Cerebellar nuclear complex (tissue), 1 donor: ENCODE measurements at places on chromosomes 6 and 20.

DNA sequence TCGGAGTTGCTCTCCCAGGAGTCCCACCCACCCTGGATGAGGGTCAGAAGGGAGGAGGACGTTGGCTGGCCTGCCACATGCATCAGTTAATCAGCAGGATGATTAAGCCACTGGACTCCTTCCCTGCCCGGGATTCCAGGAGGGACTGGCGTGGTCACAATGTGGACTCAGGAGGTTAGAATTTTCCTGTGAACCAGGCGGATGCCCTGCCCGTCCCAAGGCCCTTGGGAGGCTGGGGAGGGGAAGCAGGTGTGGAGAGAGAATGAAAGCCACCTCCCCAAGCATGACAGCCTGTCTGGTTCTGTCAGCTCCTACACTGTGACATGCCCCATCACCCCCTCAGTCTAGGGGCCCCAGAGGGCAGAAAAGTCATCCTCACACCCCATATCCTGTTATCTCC, 11.6 kb upstream of the ITPR3 start:
- DNase-seq: no peak

- DNase-seq: no peak
Observed at GRCh38 chr20:49203011-49203410, 14.9 kb upstream of the STAU1 start.

GRCh38 chr6:97669191-97670031, 386.4 kb upstream of the MMS22L start:
- no peak for DNase-seq

DNA sequence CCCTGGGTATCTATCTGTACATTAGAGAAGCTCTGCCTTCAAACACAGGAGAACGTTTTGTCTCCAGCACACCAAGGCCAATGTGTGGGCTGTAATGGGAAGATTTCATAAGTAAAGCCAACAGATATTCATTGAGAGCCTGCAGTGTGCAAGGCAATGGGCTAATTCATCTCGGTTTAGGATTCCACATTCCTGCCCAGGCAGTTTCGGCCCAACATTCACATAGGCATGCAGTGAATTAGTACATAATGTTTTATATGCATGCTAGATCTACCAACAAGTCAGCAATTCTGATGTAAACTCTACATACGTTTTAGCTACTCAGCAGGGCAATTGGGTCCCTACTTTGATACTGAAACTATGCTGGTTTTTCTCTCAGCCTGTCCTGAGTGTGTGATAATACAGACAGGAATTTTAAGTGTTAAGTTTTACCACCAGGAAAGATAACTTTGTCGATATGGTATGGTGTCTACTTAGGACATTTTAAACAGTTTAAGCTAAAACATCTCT, 46.9 kb upstream of the NAA20 start:
- DNase-seq: no peak

GRCh38 chr6:134065706-134066105, 13.3 kb upstream of the SLC2A12 start:
- no peak for DNase-seq

DNA sequence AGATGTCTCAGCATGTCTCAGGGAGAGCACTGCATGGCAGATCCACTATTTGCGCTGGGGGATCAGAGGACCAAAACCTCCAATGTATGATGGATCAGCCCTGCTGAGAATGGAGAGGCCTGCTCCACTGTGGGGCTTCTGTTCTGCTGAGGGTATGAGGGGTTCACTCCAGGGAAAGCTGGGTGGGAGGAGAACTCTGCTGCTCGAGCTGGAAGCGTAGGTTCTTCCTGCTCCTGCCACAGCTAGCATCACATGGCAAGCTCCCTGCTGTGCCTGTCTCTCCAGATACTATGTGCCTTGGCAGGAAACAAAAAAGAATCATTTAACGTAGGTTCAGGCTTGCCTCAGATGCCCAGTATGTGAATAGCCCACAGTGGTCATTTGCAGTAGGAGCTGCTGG, 105.8 kb downstream of the EPM2A start:
- DNase-seq: no peak

- DNase-seq: no peak
Observed at GRCh38 chr6:32642720-32643106, 5.5 kb downstream of the HLA-DQA1 start.

DNA sequence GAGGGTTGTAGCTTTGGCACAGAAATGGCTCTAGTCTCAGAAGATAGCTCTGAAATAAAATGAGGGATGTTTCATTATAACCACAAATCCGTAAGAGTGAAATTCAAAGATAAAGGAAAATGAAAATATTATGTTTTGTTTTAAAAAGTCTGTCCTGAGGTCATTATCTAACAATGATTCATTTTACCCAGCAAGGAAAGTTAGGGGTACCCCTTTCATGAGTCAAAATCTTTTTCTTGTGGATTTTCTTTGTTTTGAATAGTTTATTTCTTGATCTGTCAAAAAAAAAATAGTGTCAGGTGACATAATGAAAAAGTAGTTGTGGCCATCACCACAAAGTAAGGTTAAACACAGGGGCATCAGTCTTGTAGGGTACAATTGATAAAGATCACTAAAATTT, 59.7 kb upstream of the MYB start:
- no peak for DNase-seq

DNA sequence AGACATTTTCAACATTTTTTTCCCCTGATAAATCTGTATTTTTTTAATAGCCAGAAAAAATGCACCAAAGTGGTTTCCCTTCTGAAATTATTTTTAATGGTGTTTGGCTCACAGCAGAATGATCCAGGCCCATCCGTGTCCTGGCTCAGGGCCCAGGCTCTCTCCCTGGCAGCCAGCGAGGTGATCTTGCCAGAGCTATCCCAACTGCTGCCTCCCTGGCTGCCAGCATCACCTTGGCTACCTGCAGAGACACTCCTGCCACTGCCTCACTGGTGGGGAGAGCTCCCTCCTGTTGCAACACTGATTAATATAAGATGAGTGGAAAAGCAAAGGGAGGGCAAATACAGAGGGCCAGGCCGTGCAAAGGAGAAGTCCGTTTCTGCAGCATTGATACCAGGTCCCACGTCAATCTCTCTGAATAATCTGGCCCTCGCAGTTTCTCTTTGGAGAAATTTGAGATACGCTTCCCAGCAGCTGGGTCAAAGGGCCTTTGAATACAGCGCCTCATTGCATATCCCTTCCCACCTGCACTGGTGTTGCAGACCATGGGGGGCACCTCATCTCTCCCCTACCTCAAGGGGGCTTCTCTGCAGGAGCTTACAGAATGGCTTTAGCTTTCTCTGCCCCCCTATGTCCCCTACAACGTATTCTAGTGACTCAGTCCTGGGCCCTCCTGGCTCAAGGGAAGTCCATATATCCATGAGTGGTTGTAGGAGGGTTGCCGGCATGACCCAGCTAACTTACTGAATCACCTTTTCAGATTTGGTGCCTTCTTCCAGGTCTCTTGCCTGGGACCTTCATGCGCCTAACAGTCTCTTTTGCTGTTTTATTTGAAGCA, 12.8 kb upstream of the DSTN start:
- DNase-seq: peak; percentile 99

GRCh38 chr20:50095476-50096078, 17.4 kb downstream of the UBE2V1 start:
- no peak for DNase-seq

DNA sequence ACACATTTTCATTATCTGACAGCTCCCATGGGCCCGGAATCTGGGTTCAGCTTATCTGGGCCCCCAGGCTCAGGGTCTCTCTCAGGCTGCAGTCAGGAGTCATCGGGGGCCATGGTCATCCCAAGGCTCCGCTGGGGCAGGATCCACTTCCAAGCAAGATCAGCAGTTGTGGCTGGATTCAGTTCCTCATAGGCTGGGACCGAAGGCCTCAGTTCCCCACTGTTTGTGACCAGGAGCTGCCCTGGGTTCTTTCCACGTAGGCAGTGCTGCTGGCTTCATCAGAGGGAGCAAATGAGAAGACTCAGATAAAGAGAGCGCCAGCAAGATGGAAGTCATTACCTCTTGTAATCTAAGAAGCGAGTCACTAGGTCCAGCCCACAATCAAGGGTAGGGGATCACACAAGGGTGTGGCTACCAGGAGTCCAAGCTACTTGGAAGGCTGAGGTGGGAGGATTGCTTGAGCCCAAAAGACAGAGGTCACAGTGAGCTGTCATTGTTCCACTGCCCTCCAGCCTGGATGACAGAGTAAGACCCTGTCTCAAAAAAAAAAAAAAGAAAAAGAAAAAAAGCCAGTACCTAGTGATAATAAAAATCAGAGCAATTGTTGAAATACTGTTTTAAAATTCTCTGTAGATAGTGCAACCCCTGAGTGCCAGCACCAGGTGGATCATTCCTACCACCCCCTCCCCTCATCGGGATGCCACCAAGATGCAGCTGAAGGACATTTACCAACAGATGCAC, 162.7 kb downstream of the NFATC2 start:
- DNase-seq: no peak

DNA sequence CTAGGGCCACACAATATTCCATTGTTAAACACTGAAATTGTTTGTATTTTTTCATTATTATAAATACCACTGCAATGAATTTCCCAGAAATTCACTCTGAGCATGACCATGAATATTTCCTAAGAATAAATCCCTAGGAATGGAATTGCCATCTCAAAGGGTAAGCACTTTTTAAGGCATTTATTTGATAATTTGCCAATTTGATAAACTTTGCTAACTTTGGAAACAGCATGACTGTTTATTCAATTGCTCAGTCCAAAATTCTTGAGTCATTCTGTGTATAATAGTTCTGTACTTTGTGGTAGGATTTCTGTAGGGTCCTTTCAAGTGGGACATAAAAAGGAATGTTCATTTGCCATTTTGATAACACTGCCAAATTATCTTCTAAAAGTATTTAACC, 44.2 kb upstream of the TOX2 start:
- no peak for DNase-seq

DNA sequence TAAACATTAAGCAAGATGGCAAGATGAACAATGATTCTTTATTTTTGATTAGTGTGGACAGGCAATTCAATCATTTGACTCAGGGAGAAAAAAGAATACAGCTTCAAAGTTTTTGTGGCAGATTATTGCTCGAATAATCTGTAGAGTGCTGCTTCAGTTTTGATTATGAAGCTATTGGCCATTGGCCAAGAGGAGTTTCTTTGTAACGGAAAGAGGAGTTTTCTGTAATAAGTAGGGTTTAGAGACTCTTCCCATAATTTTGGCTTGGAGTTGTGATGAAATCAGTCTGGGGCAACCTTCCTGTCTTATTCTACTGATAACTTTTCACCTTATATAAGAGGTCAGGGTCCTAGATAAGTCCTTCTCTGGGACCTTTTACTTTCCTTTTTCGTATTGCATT, 256.7 kb upstream of the RAB32 start:
- no peak for DNase-seq

GRCh38 chr20:52303281-52303950, 111.8 kb upstream of the ZFP64 start:
- DNase-seq: no peak

DNA sequence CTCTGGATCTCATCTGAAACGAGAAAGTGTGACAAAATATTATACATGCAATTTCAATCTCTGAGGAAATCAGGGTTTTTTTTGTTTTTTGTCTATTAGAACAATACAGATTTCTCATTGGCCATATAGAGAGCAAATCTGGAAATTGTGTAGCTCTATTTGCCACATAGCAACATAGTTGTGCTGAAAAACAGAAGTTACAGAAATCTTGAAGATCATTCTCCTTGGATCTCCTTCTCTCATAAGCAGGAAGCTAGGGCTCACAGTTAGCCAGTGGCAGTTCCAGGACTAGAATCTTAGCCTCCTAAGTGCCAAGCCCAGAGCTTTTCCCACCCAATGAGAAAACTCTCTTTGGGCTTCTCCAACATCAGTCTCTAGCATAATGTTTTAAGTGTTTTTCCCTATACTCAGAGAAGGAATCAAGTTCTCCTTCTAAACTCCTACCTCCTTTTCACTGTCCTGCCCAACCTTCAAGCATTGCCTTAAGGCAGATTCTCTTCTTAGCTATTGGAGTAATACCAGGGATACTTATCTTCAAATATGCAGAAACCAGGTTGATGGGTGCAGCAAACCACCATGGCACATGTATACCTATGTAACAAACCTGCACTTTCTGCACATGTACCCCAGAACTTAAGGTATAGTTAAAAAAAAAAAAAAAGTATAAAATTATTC, 211.6 kb downstream of the ALDH8A1 start:
- no peak for DNase-seq

DNA sequence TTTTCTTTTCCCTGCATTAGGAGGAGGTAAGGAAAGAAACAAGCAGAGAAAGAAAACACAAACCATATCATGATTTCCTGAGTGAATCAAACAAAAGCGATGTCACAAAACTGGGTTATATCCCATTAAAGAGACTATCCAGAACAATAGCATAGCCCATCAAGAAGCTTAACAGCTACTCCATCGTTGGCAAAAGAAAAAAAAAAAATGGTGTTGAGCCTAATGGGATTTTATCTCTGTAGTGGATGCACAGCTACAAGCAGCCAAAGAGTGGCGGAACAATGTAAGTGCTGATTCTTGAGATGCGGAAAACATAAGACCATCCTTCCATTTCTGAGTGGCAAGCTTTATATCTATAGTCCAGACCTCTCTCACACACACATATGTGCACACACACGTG, 106.2 kb upstream of the NRSN1 start:
- no peak for DNase-seq

DNA sequence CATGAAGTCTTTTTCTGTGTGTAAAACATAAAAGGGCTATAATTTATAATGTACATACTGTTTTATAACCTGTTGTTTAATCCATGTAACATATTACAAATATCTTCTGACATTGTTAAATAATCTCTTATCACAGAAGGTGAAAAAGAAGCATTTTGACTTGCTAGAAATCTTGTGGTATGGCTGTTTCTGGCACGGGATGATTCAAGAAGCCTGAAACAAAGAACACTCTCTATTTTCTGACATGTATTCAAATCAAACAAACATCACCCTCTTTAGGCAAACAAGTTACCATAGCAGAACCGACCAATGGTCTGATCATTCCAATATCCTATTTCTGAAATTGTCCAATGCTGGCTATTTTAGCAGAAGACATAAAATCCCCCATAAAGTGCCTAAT, 55.4 kb downstream of the HS3ST5 start:
- DNase-seq: no peak

DNA sequence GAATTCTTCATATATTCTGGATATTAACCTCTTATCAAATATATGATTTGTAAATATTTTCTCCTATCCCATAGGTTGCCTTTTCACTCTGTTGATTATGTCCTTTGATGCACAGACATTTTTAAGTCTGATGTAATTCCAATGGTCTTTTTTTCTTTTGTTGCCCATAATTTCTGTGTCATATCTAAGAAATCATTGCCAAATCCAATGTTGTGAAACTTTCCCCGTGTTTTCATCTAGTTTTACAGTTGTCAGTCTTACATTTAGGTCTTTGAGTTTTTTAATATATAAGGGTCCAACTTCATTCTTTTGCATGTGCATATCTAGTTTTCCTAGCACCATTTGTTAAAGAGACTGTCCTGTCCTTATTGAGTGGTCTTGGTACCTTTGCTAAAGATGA, 111.5 kb downstream of the SESN1 start:
- no peak for DNase-seq

DNA sequence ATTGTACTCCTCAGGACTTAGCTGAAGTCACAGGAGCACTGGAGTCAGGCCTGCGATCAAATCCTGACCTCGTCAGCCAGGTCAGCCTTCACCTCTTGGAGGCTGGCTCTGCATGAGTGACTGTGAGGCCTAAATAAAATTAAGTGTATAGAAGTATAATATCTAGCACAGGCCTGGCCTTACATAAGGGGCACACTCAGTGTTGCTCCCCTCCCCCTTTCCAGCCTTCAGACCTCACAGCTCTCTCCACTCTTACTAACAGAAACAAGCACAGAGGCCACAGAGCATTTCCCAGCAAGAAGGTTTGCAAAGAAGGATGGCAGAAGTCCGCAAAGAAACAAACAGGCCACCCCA, 84.8 kb downstream of the TRERF1 start:
- no peak for DNase-seq

- no peak for DNase-seq
Observed at GRCh38 chr20:39533858-39534257, 571.7 kb downstream of the DHX35 start.
